ENCODE measurements at places on chromosomes 13 and 19.

DNA sequence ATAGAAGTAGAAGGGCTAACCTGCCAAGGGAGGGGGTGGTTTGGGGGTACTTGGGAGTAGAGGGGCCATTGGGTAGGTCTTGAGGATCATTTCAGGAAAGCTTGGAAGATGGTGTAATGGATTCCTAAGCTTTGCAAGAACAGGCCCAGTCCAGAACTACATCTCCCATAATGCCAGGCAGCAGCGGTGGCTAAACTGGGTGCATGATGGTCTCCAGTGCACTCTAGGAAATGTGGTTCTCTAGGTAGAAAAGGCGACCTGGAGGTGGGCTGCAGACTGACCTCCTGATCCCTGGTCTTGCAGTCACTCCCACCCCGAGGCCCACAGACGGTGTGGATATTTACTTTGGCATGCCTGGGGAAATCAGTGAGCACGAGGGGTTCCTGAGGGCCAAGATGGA, 3.8 kb downstream of the APLP1 start:
- DNase-seq, result no peak

DNA sequence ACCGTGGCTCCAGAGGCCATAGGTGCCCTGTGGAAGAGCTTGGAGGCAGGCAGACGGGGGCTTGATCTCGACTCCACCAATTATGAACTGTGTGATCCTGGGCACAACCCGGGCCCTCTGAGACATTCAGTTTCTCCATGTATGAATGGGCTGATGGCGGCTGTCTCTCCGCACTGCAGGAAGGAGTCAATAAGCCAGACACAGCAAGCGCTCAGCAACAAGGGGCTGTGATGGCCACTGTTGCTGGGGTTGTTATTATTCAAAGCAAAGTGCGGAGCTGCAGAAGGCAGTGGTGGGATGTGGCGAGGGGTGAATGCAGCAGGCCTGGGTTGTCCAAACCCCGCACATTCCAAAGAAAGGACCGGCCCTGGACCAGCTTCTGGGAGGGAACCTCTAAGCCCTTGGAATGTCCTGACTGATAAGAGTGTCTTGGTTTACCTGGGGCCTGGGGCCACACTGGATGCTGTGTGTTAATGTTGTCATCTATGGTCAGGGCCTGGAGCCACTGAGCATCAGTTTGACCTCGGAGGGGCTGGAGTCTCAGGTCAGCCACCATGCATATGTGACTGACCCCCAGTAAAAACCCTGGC, 8.3 kb downstream of the TMEM143 start:
- DNase-seq, result no peak

DNA sequence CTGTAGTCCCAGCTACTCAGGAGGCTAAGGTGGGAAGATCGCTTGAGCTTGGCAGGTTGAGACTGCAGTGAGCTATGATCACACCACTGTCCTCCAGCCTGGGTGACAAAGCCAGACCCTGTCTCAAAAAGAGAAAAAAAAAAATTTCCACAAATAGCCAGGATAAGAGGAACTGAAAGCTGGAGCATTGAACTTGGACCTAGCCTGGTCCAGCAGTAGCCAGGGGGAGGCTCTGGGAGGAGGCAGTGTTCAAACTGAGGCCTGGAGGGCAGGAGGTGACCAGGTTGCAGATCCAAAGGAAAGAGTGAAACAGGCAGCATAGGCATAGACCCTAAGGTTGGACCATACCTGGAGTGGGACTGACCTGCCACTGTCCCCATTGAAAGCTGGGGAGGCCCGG, 26.9 kb upstream of the PIK3R2 start:
- DNase-seq, result no peak

DNA sequence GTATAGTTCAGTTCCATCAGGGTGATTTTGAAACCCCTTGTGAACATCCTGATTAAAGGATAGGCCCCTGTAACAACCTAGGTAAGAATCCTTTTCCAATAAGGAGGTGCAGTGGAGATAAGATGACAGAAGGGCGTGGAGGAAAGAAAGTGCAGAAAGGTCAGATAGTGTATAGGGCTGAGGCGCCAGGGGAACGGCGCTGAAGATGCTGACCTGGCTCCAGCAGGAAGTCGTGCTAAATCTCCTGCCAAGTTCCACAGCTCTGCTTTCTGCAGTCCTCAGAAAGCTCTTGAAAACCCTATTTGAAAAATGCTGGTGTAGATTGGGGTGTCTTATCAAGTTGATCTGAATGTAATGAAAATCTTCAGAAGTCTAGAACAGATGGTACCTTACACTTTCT, 221.7 kb downstream of the COG6 start:
- no peak for DNase-seq

GRCh38 chr19:23571175-23571574, 115.8 kb downstream of the ZNF675 start:
- DNase-seq, result no peak

GRCh38 chr19:897442-898039, 4.3 kb downstream of the RNU6-9 start:
- no peak for DNase-seq

DNA sequence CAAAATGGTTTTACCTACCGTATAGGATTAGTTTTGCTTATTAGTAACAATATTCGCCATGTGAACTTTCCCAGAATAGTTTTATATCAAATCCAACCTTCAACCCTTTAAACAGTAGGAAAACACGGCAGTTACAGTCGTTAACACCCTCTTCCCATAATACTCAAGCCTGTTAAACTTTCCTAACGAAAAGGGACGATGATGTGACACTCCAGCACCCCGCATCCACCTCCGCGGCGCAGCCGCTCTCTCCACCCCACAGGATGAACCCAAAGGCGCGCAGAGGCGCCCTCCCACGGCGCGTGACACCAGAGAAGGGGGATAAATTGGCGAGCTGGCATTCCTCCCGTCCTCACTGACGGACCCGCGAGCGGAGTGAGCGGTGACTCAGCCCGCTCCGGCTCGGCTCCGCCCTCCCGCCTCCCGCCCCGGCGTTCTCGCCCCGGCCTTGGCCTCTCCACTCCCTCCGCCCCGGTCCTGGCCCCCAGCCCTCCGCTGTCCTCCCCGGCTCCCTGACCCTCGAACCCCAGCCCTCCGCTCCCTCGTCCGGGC, 665 bp downstream of the TUBGCP3 start:
- DNase-seq, result no peak

DNA sequence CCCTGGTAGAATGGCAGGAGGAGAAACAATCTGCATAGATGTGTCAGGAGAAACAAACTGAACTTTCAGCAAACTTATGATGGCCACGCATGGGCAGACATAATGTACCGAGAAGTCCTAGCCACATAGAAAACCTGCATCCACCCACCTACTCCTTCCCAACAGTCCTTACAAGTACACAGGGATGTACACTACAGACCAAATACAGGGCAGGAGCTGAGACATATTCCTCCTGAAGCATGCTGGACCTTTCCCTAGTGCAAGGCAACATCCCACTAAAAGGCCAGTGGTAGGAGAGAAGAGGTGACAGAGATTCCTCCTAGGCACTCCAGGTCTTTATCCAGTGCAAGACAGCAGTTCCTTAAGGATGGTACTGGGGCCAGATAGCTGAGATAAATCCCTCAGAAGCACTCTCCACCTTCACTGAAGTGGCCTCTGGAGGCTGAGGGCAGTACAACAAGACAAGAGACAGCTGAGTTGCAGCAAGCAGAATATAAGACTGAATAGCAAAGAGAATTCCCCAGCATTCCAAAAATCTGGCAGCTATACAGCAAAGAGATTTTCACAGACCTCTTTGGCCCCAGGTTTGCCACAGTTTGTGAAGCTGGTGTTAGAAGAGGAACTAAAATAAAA, 18.3 kb downstream of the VWA8 start:
- DNase-seq, result no peak

GRCh38 chr13:44416301-44416700, 42.7 kb downstream of the SERP2 start:
- DNase-seq, result no peak

DNA sequence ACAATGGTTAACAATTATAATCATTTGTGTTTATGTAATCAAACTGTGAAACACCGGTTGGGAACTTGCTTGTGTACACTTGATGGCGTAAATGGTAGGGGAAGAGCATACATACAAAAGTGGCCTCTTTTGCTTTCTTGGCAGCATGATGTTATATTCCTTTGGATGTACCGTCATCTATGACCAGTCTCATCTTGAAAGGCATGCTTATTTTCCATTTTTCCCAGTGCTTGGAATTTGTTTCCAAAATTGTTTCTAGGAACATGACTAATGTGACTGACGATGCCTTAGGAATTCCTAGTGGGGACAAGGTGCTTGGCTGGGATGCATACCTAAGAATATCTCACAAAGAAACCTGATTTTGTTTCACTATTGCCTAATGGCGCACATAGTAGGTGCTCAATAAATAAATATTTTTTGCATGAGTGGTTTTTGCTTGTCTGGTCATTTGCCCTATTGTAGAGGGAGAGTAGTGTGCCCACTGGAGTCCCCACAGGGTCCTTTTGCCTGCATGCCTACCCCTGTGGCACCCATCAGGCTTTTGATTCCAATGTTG, 45.5 kb downstream of the SAE1 start:
- DNase-seq, result no peak

Measured in stimulated activated CD4-positive, alpha-beta T cell treated with anti-CD3 and anti-CD28 coated beads, TNF-alpha, amount 100 ng/mL, for 1 hour (primary cell).